Aortic smooth muscle cell (primary cell): ENCODE measurements at places on chromosomes 1 and 21. TPM values are rescaled to one million over a fixed set of nuclear protein-coding genes. Genes with fewer than 3 reads are reported as not detected.

Gene MSH4
- 0.06 and 0.13 TPM in 2 replicates for total RNA-seq

Gene RHBDL2
- 0.50 and 0.79 TPM in 2 replicates for total RNA-seq

Gene SOX13
- 8.6 and 9.0 TPM in 2 replicates for total RNA-seq

Gene CR2
- total RNA-seq = not detected in 2 replicates

Gene BCL2L15
- 0.26 and 0.31 TPM in 2 replicates for total RNA-seq

Gene CSF3R
- not detected in 2 replicates for total RNA-seq

Gene DNAJC28
- 1.6 and 1.8 TPM in 2 replicates for total RNA-seq

Gene OR2T29
- total RNA-seq = 0.06 TPM in 1 of 2 replicates, not detected in the other

Gene LCE7A
- total RNA-seq = not detected in 2 replicates

Gene SMYD3
- 18.9 and 20.0 TPM in 2 replicates for total RNA-seq

Gene OLFML3
- 19.6 and 50.0 TPM in 2 replicates for total RNA-seq

Gene RUNX3
- not detected in 2 replicates for total RNA-seq

Gene RGS2
- 188 and 231 TPM in 2 replicates for total RNA-seq

Gene FAM72C
- 0.44 and 1.5 TPM in 2 replicates for total RNA-seq

Gene ANKRD65
- total RNA-seq = 0.37 and 0.40 TPM in 2 replicates
